ENCODE measurements at places on chromosomes 16 and 17.

DNA sequence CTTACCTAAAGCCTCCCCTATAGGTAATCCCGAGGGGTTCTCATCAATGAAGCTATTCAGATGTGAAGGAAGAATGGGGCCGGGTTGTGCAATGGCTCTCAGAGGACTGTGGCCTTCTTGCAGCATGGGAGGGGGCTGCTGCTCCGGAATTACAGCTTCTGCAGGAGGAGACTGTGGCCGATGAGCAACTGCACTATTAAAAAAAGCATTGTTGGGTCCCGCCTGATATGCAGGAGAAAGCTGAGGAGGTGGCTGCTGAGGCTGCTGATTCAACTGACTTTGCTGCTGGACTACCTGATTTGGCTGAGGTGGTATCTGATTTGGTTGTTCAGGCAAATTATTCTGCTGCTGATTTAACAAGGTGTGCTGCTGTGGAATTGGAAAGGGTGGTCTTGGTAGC, 64.8 kb downstream of the CACNG1 start:
- DNase-seq = no peak

DNA sequence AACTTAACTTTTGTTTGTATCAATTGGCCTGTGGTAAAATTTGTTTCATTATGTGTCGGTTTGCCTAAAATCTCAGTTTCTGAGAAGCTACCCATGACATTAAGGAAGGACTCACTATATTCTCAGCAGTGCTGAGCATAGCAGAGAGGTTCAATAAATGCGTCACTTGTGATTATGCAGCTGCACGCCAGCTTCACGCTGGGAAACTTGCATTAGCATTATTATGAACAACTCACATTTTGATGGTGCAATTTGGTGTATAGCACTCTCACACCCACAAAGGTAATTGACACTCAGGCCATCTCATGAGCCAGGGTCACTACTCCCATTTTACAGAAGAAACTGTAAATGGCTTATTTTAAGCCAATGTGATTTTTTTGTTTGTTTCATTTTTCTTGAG, 80.6 kb upstream of the SALL1 start:
- no peak for DNase-seq

DNA sequence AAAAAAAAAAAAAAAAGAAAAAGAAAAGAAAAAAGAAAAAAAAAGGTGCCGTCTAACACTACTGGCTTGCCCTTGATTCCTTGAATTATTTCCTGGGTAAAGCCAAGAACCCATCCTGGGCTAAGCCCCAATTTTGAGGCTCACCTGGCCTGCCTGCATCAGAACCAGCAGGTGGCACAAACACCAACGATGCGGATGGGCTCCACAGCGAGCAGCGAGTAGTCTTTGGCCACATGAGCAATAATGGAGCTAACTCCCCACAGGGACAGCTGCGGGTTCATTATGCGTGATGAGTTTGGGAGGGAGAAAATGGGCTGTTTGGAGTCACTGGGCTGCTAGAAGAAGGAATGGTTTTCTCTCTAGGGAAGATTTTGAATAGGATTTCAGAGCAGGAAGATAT, 91.1 kb downstream of the ASIC2 start:
- no peak for DNase-seq

DNA sequence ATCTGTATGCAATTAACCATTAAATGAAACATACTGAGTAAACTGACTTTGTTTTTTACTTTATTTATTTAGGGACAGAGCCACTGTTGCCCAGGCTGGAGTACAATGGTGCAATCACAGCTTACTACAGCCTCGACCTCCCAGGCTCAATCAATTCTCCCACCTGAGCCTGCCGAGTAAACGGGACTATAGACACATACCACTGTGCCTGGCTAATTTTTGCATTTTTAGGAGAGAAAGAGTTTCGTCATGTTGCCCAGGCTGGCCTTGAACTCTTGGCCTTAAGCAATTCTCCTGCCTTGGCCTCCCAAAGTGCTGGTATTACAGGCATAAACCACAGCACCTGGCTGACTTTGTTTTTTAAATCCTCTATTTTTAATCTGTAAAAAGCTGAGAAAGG, 42.6 kb downstream of the ANKFY1 start:
- DNase-seq = no peak

DNA sequence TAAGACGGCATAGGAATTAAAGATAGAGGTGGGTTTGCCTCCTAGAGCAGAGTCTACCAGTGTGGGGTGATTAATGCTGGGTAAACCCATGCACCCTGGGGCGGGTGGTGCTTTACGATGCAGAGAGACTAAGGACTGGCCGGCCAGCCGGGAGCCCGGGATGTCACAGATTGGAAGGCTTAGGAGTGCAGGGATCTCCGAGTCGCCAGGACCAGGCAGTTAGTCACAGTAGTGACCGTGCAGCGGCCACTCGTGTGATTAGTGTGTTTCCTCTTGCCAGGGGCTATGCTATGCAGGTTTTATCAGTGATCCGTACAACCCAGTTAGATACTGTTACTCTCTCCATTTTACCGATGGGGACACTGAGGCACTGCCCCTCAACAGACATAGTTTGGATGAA, 10.4 kb downstream of the CMIP start:
- no peak for DNase-seq

GRCh38 chr17:40309031-40309948, at the start of gene RARA:
RARA (plus strand) TSS chr17:40309180; CDS start chr17:40331219, 22,039 bp downstream.
- DNase-seq = no peak

DNA sequence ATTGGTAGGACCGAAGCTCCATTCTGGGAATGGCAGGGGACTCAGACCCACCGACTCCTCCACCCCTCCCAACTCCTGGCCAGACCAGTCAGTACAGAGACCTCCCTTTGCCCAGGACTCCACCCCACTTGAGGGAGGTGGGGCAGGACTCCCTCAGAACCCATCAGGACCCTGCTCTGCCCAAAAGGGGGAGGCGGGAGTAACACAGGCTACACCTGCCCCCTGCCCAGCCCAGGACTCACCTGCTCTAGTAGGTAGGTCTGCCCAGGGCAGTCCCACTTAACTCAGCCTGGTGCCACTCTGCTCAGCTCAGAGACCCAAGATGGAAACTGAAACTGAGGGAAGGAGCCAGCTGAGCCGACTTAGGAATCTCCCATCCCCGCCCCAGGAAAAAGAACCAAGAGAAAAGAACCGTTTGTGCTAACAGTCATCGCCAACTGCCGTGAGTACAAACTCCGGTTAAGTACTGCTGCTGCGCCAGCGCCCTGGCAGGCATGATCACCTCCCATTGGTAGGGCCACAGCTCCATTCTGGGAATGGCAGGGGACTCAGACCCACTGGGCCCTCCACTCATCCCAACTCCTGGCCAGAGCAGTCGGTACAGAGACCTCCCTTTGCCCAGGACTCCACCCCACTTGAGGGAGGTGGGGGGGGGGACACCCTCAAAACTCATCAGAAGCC, 503 bp downstream of the DHX58 start:
- no peak for DNase-seq

DNA sequence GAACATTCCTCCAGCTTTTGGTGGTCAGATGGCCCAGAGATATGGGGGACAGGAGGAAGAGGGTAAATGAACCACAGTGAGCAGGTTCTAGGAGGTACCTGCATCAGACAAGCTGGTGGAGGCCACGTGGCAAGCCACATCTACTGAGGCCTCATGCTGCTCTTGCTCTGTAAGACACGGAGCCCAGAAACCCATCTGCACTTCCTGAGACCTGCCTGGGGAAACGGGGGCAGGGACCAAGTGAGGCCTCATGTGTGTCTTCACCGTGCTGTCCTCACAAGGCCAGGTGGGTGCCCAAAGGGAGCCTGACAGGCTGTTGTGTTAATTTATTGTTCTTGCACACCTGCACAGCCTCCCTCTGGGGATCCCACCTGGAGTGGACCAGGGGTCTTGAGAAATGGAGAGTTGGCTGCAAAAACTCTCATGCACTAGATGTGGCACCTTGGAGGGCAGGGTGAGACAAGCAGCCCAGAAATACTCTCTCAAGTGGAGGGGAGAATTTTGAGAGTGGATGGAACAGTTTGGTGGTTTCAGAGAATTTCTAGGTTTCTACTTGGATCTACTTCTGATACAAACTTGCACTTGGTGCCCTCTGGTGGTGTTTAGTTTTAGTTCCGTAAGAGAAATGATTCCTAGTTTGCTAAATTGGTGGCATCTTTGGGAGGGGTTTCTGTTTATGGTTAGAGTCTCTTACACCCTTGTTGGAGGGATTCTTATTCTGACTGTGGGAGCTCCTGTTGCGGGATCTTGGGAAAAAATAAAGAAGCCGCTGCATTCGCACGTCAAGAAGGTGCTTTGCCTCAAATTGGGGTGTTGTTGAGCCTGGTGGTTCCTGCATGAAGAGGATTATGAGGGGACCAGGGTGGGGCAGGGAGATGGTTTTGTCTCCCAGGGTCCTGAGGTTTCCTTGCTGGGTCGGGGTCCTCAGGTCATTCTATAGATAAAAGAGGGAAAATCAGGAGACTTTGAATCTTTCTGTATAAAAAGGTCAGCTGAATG, 47.5 kb downstream of the SLC6A2 start:
- DNase-seq = no peak

DNA sequence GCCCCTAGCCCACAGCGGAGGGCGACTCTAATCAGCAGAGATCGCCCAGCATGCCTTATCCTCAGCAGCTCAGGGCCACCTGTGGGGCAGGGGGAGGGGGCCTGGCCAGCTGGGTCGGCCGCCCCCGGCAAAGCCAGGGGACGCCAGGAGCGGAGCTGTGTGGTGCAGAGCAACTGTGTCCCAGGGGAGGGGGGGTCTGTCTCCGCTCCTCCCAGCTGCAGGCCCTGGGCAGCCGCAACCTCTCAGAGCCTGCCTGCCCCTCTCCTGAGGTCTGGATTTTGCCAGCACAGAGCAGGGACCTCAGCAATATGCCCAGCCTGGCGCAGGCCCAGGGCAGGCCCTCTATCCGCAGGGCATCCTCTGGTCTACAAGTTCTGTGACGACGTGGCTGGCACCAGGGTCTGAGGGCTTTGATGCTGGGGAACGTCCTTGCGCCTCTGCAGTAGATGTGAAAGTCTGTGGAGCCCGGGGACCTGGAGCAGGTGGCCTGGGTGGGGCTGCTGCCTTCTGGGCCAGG, 36.5 kb upstream of the SLC38A10 start:
- DNase-seq = no peak

DNA sequence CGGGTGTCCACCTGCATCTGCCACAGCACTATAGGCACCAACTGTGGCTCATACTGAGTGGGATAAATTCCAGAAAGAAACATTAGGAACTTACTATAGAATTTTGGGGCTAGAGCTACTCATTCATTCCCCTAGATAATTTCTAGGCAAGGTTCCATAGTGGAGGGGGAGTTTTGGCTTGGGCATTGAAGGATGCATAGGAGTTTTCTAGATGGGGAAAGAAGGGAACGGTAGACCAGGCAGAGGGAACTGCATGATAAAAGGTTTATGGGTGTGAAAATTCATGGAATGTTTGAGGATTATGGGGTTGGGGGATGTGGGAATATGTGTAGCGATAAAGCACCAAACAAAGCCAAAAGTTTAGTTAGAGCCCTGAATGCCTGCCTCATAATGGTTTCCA, 35.5 kb downstream of the IL4R start:
- DNase-seq = no peak

- DNase-seq = no peak
Observed at GRCh38 chr16:9102943-9103342, 11.5 kb downstream of the HAPSTR1 start.

GRCh38 chr16:72309001-72309400, 137.0 kb upstream of the PMFBP1 start:
- no peak for DNase-seq

GRCh38 chr16:56632848-56633365, 448 bp downstream of the MT1M start:
- DNase-seq = no peak

DNA sequence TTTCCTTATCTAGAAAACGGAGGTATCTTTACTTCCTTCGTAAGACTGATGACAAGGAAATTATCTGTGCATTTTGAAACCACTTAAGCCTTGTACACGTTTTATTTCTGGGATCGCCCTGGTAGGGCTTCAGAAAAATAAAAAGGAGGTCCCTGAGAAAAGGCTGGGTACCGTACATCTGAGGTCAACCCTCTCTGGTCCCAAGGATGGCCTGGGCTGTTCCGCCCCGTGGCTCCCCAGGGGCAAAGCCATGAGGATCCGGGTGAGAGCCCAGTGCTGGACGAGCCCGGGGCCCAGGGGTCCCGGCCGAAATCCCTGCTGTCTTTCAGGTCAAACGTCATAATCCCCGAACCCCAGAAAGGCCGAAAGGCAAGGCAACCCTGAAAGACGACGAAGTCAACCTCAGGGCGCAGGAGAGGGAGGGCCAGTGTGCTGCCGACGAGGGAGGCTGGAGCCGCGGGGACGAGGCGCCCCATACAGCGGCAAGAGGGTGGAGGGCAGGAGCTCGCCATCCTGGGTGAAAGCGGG, 656 bp upstream of the FUS start:
- peak; percentile 88 for DNase-seq

All from vagina (tissue), 2 donors.